T-helper 22 cell (primary cell): ENCODE measurements at places on chromosomes 7 and 10.

- DNase-seq = no peak
Measured at GRCh38 chr10:122487174-122487765, 25.9 kb downstream of the HTRA1 start.

GRCh38 chr10:131078131-131078881, 233.2 kb downstream of the TCERG1L start:
- DNase-seq = no peak

DNA sequence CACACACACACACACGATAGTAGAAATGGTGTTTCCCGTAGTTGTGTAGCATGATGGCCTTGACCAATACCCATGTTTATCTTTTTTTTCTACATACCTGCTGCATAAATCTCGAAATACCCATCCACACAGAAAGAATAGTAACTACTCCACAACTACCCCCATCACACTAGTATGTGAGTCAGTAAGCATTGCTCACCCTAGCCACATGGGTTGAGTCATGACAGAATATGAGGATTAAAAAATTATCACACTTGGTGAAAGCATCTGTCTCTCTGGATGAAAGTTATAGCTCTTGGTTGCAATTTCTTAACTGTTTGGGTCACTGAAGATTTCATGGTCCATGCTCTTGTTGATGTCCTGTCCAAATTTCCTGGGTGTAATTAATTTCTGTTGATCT, 103.4 kb upstream of the MDFIC start:
- no peak for DNase-seq

- DNase-seq = no peak
Measured at GRCh38 chr10:69801094-69801433, 642 bp upstream of the COL13A1 start.

- no peak for DNase-seq
Measured at GRCh38 chr7:117755136-117755535, 118.1 kb downstream of the CTTNBP2 start.
